Gastroesophageal sphincter (tissue), 4 donors: ENCODE measurements at places on chromosomes 5 and 9. TPM values are rescaled to one million over a fixed set of nuclear protein-coding genes. Genes with fewer than 3 reads are reported as not detected.

- ATAC-seq, result no peak
Measured at GRCh38 chr9:127963359-127964064, 17.3 kb downstream of the EEIG1 start.

- ATAC-seq, result no peak
Measured at GRCh38 chr5:35145012-35145411, 85.3 kb downstream of the PRLR start.

- no peak for ATAC-seq
Measured at GRCh38 chr9:134852906-134853654, 27.5 kb upstream of the FCN2 start.

DNA sequence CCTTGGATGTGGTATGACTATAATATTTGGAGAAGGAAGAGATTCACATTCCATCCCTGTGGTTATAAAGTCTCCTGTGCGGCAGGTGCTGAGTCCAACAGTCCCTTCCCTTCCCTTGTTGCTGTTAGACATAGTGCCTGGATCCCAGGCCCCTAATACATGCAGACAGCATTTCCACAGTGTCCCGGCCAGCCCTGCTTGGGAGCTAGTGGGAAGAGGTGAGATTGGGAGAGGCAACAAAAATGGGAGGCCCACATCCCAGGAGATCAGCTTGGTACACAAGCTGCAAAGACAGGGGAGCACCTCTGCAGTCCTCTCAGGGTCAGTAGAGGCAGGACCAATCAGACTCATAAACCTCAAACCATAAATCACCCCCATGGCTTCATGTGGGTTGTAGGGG, 3.3 kb upstream of the NEURL1B start:
- ATAC-seq, result no peak

- no peak for ATAC-seq
Measured at GRCh38 chr9:36985769-36986467, 48.1 kb downstream of the PAX5 start.

DNA sequence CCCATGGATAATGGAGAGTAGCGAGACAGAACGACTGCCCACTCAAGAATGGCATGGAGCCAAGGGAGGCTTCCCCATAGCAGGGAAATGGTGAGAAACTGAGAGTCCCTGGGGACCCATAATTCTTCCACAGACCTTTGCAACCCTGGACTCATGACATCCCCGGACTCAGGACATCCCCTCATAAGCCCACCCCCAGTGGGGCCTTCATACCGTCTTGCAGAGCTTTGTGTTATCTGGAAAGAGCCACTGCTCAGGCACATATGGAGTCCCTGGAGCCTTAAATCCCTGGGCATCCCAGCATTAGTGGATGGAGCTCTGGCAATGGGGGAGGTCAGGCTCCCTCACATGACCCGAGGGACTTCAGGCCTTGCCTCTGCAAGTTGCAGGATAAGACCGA, 865.4 kb upstream of the ARRDC3 start:
- ATAC-seq, result no peak

GRCh38 chr5:13606051-13606450, 338.4 kb downstream of the DNAH5 start:
- no peak for ATAC-seq

- no peak for ATAC-seq
Measured at GRCh38 chr9:69089491-69089890, 53.9 kb downstream of the FXN start.

- no peak for ATAC-seq
Measured at GRCh38 chr9:18923671-18924430, 109.2 kb downstream of the SAXO1 start.

- ATAC-seq, result peak; percentile 98
Measured at GRCh38 chr5:74766849-74767578, at the start of the genes GFM2 and NSA2. GFM2 (minus strand) TSS chr5:74767117; CDS start chr5:74763742, 3,375 bp downstream. NSA2 (plus strand) TSS chr5:74767249; CDS start chr5:74767361, 112 bp downstream.

DNA sequence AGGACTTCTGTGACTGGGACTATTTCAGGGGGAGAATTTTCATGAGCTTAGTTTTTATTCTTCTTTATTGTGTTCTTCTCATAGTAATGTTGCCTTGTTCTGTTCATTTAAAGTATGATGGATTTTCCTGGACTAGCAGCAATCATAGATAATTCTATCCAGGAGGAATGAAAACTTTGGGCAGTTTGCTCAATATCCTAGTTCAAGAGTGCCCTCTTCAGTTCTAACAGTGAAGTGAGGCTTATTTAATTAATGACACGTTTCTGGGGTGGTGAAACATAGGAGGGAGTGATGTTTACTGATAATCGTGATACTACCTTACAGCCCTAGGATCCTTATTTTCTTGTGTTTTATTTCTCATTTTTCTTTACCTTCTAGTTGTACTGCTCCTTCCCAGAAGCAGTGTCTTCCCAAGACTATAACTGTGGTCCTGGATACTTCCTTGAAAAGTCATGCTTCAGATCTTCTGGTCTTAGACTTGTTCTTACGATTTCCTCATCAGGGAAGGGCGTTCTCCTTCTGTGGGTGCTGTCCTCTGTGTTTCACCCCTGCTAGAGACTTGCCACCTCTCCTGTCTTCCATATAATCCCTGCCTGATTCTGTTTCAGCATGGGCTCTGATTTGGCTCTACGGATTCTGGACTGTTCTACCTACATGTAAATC, 57.4 kb downstream of the CFAP95 start:
- peak; percentile 66 for ATAC-seq

GRCh38 chr9:125747765-125748445, 732 bp downstream of the PBX3 start:
- ATAC-seq, result no peak

GRCh38 chr9:136381311-136381710, 7.8 kb upstream of the CARD9 start:
- ATAC-seq, result no peak

- no peak for ATAC-seq
Measured at GRCh38 chr5:102596113-102596512, 97.3 kb upstream of the SLCO6A1 start.

DNA sequence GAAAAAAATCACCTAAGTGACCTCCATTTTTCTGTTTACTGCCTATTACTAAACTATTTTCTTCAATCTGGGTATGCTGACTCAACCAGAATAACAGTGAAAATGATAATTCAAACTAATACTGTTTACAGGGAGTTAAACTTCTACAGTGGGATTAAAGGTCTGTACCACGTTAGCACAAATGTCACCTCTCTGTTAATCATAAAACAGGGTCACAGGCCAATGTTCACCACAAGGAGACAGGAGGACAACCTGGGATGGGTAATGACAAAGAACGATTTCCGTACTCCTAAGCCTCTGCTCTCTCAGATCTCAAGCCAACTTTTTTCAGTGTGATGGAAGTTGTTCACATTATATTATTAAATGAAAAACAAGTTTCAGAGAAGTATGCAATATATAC, 2.3 kb downstream of the ALDOB start:
- ATAC-seq, result no peak

GRCh38 chr5:123000731-123001130, 35.8 kb downstream of the PPIC start:
- no peak for ATAC-seq

DNA sequence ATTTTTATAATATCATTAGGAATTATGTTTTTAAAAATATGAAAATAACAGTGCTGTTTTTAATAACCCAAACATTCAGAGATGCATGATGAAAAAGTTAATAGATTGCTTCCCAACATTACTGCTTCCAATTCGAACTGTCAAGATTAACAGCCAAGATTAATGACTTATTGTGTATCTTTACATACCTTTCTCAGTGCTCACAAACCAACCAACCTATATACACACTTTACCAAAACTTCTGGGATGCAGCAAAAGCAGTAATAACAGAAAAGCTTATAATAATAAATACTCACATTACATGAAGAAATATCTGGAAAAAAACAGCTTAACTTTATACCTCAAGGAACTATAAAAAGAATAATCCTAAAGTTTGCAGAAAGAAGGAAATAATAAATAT, 82.1 kb downstream of the TMEM232 start:
- ATAC-seq, result no peak

DNA sequence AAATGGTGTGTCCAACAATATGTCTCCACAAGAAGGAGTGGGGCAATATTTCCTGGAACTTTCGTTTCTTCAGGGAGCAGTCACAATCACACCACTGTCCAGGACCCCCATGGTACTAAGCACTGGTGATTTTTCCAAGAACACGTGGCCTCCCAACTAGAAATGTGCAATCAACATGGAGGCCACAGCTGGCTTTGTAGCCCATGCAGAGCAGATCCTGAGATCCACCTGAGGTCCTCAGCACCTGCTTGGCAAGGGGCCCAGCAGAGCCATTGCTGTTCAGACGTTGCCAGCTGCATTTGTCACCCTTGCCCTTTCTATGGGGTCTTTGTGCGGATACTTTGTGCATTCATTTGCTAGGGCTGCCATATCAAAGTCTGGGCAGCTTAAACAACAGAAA, 334.5 kb upstream of the IRX4 start:
- no peak for ATAC-seq

GRCh38 chr5:143938230-143938629, 126.3 kb downstream of the HMHB1 start:
- ATAC-seq, result no peak

GRCh38 chr5:104353371-104353770, 790.8 kb upstream of the NUDT12 start:
- ATAC-seq, result no peak

DNA sequence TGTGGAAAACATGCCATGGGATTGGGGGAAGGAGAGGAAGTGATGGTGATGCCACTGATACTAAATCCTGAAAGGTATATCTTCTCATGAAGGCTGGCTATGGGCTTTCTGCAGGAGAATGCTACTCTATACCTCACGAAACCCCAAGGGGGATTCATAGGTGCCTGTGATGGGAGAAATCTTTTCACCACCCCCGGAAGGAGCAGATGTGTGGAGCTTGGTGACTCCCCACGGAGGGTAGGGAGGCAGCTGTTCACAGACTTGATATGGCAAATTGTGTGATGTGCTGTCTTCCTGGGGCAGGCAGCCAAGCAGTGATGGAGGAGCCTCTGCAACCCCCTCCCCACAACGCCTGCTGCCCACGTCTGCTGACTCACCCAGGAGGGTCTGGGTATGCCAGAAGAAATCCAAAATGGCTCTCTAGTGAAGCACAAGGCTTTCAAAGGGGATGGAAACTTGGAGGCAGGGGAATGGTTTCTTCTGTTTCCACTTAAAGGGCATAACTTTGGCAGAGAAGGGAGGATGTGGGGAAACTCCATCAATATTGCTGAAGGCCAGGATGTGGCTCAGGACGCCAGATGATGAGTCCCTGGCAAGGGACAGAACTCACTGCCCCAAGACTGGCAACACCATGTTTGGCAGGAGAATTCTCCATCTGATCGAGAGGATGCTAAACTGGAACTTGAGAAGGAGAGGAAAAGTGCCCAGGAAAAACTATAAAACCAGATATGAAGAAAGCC, 188.3 kb downstream of the GABBR2 start:
- ATAC-seq, result no peak

GRCh38 chr5:143119881-143120341, 283.6 kb downstream of the NR3C1 start:
- no peak for ATAC-seq

DNA sequence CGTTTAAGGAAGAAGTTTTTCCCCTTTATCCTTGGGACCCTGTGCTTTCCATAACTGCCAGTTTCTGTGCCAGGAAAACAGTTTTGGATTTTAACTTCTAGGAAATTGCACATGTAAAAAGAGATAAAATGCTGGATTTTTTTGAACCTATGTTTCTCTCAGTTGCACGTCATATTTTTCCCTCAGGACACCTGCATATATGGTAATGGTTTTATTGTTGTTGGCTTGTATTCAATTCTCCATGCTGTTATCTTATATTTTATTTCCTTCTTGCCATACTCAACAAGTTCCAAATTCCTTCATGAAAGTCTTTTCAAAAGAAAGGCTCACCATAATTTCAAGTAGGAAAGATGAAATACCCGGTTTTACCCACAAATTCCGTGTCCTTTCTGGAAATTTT, 7.9 kb upstream of the ADAMTSL1 start:
- no peak for ATAC-seq

GRCh38 chr5:144405991-144406390, 235.3 kb downstream of the KCTD16 start:
- ATAC-seq, result no peak

GRCh38 chr9:112168197-112168596, 6.9 kb downstream of the SUSD1 start:
- ATAC-seq, result no peak

DNA sequence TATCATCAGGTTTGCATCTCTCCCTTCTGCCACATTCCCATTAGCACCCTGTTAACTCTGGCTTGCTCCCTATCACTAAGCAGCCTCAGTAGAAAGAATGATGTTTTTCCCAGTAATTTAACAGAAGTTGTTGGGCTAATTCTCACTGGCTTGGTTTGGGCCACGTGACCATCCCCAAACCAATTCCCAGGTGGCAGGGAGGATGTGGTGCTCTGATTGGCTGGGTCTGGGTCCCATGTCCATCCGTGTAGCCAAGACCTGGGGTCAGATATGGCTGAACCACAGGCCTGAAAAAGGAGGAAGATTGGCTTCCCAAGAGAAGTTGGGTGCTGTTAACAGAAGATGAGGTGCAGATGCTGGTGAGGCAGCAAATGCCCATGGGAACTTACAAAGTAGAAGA, 122.0 kb downstream of the BOD1 start:
- no peak for ATAC-seq

DNA sequence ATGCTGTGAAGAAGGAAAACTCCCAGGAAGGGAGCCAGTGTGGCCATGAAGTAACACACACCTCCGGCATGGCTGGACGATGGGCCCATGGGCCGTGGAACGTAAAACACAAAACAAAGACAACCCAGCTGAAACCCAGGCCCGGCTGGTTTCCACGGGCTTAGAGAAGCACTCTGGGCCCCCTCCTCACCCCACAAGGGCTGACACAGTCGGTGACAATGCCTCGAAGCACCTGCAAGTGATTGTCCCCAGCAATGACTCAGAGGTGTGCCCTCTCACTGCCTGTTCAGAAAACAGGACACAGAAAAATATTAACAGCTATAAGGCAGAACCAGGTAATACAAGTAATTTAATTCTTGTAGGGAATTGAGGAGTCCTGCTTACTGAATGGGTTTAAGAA, 135.3 kb downstream of the ROR2 start:
- no peak for ATAC-seq

PCDHB10 gene
- total RNA-seq, result 3.0 TPM

LOX gene
- total RNA-seq, result 15.3 TPM

TMC1 gene
- not detected for total RNA-seq

SLC28A3 gene
- total RNA-seq, result not detected

CDH6 gene
- total RNA-seq, result 6.9 TPM

FASTKD3 gene
- 10.3 TPM for total RNA-seq

BARHL1 gene
- total RNA-seq, result not detected

PLPP1 gene
- total RNA-seq, result 314 TPM

RNF183 gene
- total RNA-seq, result not detected

EIF4E1B gene
- not detected for total RNA-seq

GPR150 gene
- total RNA-seq, result 0.31 TPM

TAF11L5 gene
- not detected for total RNA-seq

SLC36A3 gene
- total RNA-seq, result not detected

ANKRD34B gene
- total RNA-seq, result not detected

IRX1 gene
- not detected for total RNA-seq

FBLL1 gene
- 0.52 TPM for total RNA-seq

IL13 gene
- not detected for total RNA-seq

IRGM gene
- total RNA-seq, result not detected

BSPRY gene
- total RNA-seq, result 0.31 TPM

UNC5A gene
- total RNA-seq, result not detected

GBGT1 gene
- total RNA-seq, result 18.0 TPM

DND1 gene
- total RNA-seq, result 0.67 TPM

KCTD16 gene
- total RNA-seq, result 0.05 TPM

GARIN3 gene
- not detected for total RNA-seq
